ENCODE measurements at places on chromosomes 13 and 19.

GRCh38 chr19:35449359-35450043 is 1.4 kb downstream of the FFAR2 start:
- no peak for DNase-seq

DNA sequence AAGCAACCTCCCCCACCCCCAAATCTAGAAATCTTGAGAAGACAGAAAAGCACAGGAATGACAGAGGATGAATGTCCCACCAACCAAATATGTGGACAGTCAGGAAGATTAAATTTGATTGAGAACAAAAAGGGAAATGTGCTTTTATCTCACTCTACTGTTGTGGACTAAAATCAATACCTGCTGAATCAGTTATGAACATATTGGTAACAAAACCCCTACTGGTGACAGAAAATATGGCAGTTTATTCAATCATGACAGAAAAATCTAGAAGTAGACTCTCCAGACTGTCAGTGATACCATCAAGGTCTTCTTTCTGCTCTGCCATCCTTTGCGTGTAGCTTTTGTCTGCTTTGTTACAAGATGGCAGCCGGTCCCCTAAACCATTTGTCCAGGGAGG is 35.2 kb downstream of the FAM216B start:
- no peak for DNase-seq

DNA sequence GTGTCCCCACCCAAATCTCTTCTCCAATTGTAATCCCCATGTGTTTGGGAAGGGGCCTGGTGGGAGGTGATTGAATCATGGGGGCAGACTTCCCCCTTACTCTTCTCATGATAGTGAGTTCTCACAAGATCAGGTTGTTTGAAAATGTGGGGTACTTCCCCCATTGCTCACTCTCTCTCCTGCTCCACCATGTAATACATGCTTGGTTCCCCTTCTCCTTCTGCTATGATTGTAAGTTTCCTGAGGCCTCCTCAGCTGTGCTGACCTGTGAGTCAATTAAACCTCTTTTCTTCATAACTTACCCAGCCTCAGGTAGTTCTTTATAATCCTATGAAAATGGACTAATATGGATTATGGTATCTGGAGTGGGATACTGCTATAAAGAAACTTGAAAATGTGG is 24.1 kb downstream of the ING1 start:
- no peak for DNase-seq

DNA sequence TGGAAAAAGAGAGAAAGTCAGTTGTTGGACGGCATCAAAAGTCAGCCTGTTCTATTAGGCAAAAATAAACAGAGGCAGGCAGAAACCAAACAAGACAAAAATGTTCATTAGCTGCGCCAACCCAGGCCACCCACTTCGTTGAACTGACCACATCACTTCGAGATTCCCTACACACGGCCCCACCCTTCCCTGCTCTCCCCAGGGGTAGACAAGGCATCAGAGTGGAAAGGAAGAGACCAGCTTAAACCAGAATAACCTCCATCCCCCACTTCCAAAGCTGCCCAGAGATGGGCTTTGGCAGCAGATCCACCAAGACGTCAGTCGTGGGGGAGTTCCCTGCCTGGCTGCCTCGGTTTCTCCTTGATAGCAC is 204.6 kb upstream of the TSHZ3 start:
- DNase-seq, result no peak

DNA sequence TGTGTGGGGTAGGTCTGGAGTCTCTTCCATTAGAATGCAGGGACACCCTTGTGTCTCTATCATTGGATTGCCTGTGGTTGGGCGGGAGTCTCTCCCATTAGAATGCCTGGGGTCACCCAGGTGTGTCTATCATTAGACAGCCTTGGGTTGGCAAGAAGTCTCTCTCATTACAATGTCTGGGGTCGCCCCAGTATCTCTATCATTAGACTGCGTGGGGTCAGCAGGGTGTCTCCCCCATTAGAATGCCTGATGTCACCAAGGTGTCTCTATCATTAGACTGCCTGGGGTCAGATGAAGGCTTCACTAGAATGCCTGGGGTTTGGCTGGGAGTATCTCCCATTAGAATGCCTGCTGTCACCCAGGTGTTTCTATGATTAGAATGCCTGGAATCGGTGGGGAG is 1539.0 kb downstream of the UQCRFS1 start:
- DNase-seq, result no peak

GRCh38 chr13:50735071-50735470 is 108.4 kb downstream of the DLEU7 start:
- no peak for DNase-seq

- DNase-seq, result peak; percentile 30
Observed at GRCh38 chr13:41746259-41746658, 214.7 kb downstream of the VWA8 start.

DNA sequence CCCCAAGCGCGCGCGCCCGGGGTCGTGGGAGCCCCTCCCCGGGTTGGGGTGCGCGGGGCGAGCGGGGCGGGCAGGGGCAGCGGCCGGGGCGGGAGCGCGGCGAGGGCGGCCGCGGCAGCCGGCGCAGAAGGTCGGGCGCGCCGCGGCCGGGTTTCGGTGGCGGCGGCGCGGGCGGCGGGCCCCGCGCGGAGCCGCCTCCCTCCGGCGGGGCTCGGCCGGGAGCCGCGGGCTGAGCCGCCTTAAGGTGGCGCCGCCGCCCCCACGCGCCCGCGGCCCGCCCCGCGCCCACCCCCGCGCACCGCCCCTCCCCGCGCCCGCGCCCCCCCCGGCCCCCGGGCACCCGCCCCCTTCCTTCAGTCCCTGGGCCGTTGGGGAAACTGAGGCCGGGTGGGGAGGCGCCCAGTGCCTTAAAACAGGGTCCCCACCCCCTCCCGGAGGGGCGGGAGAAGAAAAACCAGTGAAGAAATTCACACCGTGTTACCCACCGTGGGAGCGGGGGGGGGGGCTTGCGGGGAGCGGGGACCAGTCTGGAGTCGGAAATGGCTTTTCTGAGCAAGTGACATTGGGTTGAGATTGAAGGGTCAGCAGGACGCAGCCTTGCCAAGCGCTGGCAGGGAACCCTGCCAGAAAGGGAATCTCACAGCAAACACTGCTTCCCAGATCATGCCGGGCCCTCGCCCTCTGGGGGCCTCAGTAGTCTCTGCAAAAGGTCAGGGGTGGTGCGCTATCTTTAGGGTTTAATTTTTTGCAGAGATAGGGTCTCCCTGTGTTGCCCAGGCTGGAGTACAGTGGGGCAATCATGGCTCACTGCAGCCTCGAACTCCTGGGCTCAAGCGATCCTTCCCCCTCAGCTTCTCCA is at the start of gene TLE2:
TLE2 (minus strand) TSS at position 216 of the 859 bp plus-strand sequence. CDS start 376 bp downstream, outside the sequence.
- no peak for DNase-seq

DNA sequence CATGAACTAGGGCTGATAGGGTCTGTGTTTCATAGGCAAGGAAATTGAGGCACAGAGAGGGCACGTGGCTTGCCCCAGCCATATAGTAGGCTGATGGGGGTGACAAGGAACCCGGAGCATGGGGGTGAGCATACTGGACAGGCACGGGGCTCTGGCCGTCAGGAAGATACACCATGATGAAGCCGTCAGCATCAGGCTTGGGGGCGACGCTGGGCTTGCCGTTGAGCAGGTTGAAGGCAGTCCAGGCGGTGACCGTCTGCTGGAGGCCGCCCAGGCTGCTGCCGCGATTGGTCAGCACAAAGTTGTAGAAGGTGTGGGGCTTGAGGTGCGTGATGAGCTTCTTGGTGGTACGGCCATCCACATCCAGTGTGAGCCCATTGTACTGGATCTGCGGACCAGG is 119.7 kb downstream of the PTPRS start:
- no peak for DNase-seq

DNA sequence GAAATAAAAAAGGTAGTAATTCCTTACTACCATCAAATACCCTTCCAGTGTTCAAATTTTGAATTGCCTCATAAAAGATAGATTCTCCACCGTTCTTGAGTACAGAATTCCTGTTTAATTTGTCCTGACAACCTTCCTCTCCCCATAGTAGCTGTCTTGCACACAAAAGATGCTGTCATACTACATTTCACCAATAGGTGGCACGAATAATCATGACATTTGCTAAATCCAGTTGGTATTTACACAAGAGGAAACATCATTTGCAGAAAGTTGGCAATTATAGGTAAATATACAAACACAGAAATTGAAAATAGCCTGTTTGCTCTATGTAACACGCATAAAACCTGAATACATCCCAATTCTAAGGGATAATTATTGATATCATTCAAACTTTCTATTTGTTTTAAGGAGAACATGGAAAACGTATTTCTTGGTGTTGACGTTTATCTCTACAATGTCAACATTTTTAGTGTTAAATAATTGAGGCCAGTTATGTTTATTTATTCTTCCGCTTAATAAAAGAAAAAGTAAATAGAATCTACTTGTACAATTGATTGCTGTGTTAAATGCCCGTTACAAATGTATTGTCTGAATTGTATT is 58.3 kb upstream of the CLDN10 start:
- peak; percentile 24 for DNase-seq

DNA sequence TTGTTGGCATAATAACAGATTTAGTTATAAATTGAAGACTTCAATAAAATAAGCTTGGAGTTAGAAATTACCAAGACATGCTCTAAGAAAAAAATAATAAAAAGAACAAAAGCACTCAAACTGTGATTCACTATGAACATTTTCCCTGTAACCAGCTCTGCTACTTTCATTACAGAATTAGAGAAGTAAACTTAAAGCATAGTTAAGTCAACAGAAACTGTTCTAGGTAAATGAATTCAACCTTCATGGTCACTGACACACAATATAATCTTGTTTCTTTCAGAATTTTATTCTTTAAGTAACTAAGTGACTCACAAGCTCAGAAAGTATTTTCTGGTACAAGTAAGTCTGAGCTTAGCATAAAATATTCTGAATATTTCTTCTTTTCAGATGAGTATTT is 136.3 kb downstream of the KLF5 start:
- no peak for DNase-seq

DNA sequence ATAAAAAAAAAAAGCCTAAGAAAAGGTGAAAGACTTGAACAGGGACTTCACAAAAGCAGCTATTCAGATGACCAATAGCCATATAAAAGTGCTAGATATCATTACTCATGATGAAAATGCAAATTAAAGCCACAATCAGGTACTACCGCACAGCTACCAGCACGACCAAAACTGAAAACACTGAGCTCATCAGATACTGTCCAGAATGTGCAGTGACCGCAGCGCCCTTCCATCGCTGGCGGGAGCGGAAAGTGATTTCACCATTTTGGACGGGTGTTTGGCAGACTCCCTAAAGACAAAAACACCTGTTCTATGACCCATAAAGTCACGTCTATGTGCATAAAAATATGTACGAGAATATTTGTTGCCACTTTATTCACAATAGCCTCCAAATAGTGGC is 60.7 kb downstream of the SLC6A16 start:
- DNase-seq, result no peak

DNA sequence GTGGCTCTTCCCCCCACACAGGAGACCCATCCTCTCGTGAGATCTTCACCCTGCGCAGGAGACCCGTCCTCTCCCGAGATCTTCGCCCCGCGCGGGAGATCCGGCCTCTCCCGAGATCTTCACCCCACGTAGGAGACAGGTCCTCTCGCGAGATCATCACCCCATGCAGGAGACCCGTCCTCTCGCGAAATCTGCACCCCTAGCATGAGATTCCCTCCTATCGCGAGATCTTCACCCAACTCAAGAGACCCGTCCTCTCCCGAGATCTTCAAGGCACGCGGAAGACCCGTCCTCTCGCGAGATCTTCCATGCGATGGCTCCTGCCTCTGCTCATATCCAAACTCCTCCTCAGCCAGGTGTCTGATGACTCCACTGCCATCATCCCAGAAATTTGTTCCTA is 24.3 kb downstream of the LAIR2 start:
- DNase-seq, result no peak

GRCh38 chr13:40477623-40478608 is 188.5 kb downstream of the FOXO1 start:
- no peak for DNase-seq

GRCh38 chr13:59494560-59494970 is 669.2 kb downstream of the DIAPH3 start:
- no peak for DNase-seq

- no peak for DNase-seq
Observed at GRCh38 chr13:24742294-24742693, 21.7 kb upstream of the RNF17 start.

GRCh38 chr19:50328873-50329145 is 368 bp downstream of the KCNC3 start:
- DNase-seq, result no peak

DNA sequence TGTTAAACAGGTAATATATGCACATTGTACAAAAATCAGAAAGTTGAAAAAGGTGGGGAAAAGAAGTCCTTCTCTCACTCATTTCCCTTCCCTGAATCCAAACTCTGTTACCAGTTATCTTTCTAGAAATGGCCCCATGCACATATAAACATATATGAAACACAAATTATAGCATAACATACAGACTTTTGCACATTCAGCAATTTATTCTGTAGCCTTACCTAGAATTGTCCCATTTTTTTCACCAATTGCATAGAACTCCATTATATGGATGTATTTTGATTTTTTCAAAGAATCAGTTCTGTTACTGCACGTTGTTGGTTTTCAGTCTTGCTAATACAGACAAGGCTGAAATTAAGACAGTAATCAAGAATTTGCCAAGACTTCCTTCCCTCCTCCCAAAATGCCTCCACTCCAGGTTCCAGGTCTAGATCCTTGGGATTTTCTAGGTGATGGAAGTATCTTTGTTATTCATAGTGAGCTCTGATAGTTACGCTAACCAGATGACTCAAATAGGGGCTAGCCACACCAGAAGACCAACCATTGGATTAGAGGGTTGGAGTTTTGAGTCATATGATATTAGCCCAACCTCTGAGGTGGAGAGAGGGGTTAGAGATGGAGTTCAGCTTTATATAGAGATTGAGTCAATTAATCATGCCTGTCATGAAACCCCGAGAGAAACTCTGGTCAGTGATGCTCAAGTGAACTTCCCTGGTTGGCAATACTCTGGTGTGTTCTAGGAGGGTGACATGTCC is 30.7 kb downstream of the GPR180 start:
- no peak for DNase-seq

DNA sequence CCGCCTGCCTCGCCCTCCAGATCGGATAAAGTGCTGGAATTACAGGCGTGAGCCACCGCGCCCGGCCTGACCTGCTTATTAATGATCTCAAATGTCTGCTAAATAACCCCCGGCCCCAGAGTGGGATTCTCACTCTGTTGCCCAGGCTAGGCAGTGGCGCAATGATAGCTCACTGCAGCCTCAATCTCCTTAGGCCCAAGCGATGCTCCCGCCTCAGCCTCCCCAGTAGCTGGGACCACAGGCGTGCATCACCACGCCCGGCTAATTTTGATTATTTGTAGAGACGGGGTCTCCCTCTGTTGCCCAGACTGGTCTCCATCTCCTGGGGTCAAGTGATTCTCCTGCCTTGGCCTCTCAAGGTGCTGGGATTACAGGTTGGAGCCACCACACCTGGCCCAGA is 626 bp upstream of the ATP5F1D start:
- DNase-seq, result no peak

DNA sequence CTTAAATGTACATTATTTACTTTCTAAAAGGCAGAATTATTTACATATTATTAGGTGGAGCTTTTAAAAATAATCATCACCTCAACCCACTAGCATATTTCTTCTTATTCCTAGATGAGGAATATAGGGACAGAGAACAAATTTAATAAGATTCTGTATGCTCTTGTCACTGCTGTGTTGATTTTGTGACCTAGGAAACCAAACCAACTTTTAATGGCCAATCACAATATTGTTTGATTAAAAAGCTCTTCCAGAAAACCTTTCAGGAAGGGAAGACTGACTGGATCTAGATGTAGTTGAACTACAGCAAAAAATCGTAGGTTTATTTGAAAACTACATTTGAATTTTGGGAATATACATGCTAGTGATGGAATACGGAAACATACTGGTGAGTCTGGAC is 91.8 kb upstream of the RAP2A start:
- DNase-seq, result no peak

- no peak for DNase-seq
Observed at GRCh38 chr19:14059093-14059480, 2.8 kb downstream of the PALM3 start.

Measured in GM04504 (cell line).